Sigmoid colon (tissue), 7 donors: ENCODE measurements at places on chromosomes 3 and 15. TPM values are rescaled to one million over a fixed set of nuclear protein-coding genes. Genes with fewer than 3 reads are reported as not detected.
A peak's percentile ranks its signal among the peaks of the same experiment; 100 is the strongest.

- H3K4me3 ChIP-seq = no peak overlapping the region
- H3K4me1 ChIP-seq = no peaks in the 10 kb centered on the region
- no peak overlapping the region for H3K27ac ChIP-seq
- H3K36me3 ChIP-seq = peaks cover 5% of the 10 kb centered on the region
- no peaks in the 10 kb centered on the region for H3K27me3 ChIP-seq
Measured at GRCh38 chr15:43347114-43347513, 16.7 kb upstream of the LCMT2 start.

- DNase-seq = no peak
- no peak overlapping the region for H3K4me3 ChIP-seq
- H3K27me3 ChIP-seq = no peaks in the 10 kb centered on the region
- H3K36me3 ChIP-seq = peaks cover 26% of the 10 kb centered on the region
- H3K4me1 ChIP-seq = no peaks in the 10 kb centered on the region
- peak overlapping the region; percentile 16 for H3K27ac ChIP-seq
Measured at GRCh38 chr15:40028193-40028592, 10.8 kb downstream of the SRP14 start.

- H3K4me1 ChIP-seq = peaks cover 44% of the 10 kb centered on the region
- no peaks in the 10 kb centered on the region for H3K36me3 ChIP-seq
- DNase-seq = no peak
- H3K27ac ChIP-seq = peak overlapping the region; percentile 27
Measured at GRCh38 chr3:177770383-177771230, 573.3 kb upstream of the TBL1XR1 start.

GRCh38 chr15:99580076-99580475 is 14.3 kb downstream of the MEF2A start:
- peaks cover 70% of the 10 kb centered on the region for H3K4me1 ChIP-seq
- H3K27me3 ChIP-seq = no peaks in the 10 kb centered on the region
- H3K4me3 ChIP-seq = no peak overlapping the region
- no peaks in the 10 kb centered on the region for H3K36me3 ChIP-seq

DNA sequence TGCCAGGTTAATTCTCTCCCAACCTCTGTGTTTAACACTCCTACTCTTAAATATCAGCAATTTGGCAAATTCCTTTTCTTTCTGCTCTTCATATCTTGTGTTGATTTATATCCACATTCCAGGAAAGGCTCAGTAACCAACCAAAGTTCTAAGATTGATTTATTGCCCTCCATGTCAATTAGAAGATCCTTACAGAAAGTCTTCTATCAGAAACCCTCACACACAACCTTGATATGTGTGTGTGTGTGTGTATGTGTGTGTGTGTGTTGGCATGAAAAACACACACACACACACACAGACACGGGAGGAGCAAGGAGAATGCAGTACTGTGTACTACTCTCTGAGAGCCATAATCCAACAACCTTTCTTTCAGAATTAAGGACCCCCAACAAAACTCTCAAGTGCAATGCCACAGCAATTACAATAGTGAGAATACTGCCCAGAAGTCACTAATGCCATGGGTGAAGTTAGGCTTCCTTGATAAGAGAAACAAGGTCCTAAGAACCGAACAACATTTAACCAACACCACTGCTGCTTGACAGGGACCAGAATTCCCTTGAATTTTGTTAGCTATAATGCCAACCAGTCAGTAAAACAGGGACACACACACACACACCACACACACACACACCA is 1.1 kb downstream of the LSAMP start:
- peak overlapping the region; percentile 82 for H3K27ac ChIP-seq
- H3K4me3 ChIP-seq = peak overlapping the region; percentile 63
- DNase-seq = no peak
- H3K36me3 ChIP-seq = no peaks in the 10 kb centered on the region
- H3K4me1 ChIP-seq = peaks cover 21% of the 10 kb centered on the region
- no peaks in the 10 kb centered on the region for H3K27me3 ChIP-seq

- H3K36me3 ChIP-seq = no peaks in the 10 kb centered on the region
- no peaks in the 10 kb centered on the region for H3K4me1 ChIP-seq
- H3K4me3 ChIP-seq = no peak overlapping the region
- H3K27me3 ChIP-seq = no peaks in the 10 kb centered on the region
- no peak for DNase-seq
Measured at GRCh38 chr3:155031186-155031585, 48.9 kb upstream of the MME start.

DNA sequence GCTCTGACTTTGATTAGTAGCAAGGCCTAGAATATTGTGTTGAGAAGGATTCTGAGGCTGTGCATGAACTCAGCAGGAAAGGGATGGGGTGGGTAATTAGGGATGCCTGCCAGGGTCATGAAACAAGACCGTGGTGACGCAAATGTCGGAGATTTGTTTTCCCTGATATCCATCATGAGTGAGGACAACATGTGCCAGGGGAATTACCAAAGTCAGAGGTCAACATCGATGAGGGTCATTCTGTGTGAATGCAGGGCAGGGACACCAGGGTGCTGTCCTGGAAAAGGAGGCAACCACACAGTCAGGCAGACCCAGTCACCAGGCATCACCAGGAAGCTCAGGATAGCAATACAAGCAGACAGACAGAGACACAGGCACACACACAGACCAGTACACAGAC is 52.2 kb downstream of the SLCO2A1 start:
- DNase-seq = peak; percentile 56
- no peaks in the 10 kb centered on the region for H3K27me3 ChIP-seq

GRCh38 chr3:14431452-14431916 is 29.1 kb downstream of the SLC6A6 start:
- no peaks in the 10 kb centered on the region for H3K36me3 ChIP-seq
- no peaks in the 10 kb centered on the region for H3K27me3 ChIP-seq
- H3K27ac ChIP-seq = peak overlapping the region; percentile 31

- no peaks in the 10 kb centered on the region for H3K36me3 ChIP-seq
- no peak overlapping the region for H3K27ac ChIP-seq
Measured at GRCh38 chr3:52132041-52132440, 22.2 kb downstream of the POC1A start.

DNA sequence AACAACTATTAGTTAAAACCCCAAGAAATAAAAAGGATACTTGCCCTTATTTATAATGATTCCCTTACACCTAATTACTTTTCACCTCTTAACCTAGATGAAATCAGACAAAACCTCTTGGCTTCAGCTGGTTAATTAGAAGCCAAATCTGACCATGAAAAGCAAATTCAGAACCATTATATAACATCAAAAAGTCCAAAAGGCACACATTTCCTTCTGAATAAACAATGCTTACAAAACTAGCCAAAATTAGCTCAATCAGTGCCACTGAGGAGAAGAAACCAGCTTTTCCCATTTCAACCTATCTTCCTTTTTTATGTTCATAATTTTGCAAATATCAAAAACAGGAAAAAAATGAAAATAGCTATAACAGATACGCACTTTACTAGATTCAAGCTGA is 3.2 kb downstream of the EHHADH start:
- no peak for DNase-seq
- no peak overlapping the region for H3K4me3 ChIP-seq
- H3K4me1 ChIP-seq = no peaks in the 10 kb centered on the region
- peaks cover 15% of the 10 kb centered on the region for H3K36me3 ChIP-seq
- H3K27me3 ChIP-seq = no peaks in the 10 kb centered on the region

- H3K27ac ChIP-seq = no peak overlapping the region
- peaks cover 76% of the 10 kb centered on the region for H3K27me3 ChIP-seq
- peaks cover 51% of the 10 kb centered on the region for H3K4me1 ChIP-seq
- no peak for DNase-seq
- no peak overlapping the region for H3K4me3 ChIP-seq
- H3K36me3 ChIP-seq = no peaks in the 10 kb centered on the region
Measured at GRCh38 chr3:158106766-158107471, 699 bp upstream of the SHOX2 start.

DNA sequence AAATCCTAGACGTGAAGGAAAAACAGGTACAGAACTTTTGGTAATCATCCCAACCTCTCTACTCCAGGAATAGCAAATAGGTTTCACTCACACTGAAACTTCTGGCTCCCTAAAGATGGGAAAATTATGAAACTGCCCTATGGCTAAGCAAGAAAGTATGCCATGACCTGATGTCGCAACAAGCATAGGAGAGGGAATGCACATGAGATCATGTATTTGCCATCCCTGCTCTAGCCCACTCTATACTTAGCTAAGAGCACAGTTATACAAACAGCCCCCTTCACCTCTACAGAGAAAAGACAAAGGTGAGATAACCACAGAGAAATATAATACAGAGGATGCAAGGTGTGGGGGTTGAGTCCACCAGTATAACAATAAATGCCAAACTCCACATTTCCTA is 102.7 kb downstream of the TBC1D5 start:
- H3K27me3 ChIP-seq = no peaks in the 10 kb centered on the region
- H3K4me3 ChIP-seq = no peak overlapping the region
- DNase-seq = no peak
- H3K36me3 ChIP-seq = no peaks in the 10 kb centered on the region

DNA sequence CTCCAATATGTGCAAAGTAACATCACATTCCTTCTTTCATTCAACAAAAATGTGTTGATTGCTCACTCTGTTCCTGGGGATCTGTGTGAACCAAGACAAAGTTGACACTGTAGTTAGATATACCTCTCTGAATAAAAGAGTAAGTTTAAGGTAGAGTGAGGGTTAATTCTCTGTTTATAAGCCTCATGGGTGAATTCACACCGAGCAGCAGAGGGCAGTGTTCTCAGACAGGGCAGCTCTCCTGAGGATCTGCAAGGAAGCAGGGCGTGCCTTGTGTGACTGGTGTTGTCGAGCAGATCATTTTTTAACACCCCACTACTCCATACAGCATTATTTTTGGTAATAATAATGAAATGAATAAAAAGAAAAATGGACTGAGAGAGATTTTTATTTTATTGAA is 34.4 kb downstream of the PAQR9 start:
- no peaks in the 10 kb centered on the region for H3K4me1 ChIP-seq
- H3K36me3 ChIP-seq = no peaks in the 10 kb centered on the region

The SLCO2A1 gene
- 3.3 TPM for total RNA-seq

The PTPRG gene
- total RNA-seq = 62.7 TPM

The SLC24A5 gene
- total RNA-seq = not detected

The A4GNT gene
- total RNA-seq = not detected
